ENCODE measurements at places on chromosomes 3 and 15. TPM values are rescaled to one million over a fixed set of nuclear protein-coding genes. Genes with fewer than 3 reads are reported as not detected.

SH3BP5 gene
- total RNA-seq: 4.5 TPM

ACVR2B gene
- 9.4 TPM for total RNA-seq

B3GALNT1 gene
- 18.5 TPM for total RNA-seq

TM4SF18 gene
- 3.7 TPM for total RNA-seq

FANCI gene
- total RNA-seq: 14.9 TPM

ASB14 gene
- not detected for total RNA-seq
